AG09309 (cell line): ENCODE measurements at places on chromosomes 5 and 9.

GRCh38 chr5:123965626-123966025, 453.6 kb downstream of the CSNK1G3 start:
- no peak for DNase-seq

- no peak for DNase-seq
These were observed 67.2 kb downstream of the PRLR start for GRCh38 chr5:35162848-35163709.

GRCh38 chr5:143129910-143130612, 273.4 kb downstream of the NR3C1 start:
- DNase-seq = no peak

DNA sequence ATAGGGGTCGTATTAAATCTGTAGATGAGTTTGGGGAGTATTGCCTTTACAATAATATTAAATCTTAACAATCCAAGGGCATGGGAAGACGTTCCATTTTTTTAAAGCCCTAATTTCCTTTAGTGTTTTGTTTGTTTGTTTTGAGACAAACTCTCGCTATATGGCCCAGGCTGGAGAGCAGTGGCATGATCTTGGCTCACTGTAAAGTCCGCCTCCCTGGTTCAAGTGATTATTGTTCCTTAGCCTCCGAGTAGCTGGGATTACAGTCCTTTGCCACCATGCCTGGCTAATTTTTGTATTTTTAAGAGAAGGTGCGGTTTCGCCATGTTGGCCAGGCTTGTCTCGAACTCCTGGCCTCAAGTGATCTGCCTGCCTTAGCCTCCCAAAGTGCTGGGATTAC, 19.9 kb downstream of the NIPBL start:
- no peak for DNase-seq

DNA sequence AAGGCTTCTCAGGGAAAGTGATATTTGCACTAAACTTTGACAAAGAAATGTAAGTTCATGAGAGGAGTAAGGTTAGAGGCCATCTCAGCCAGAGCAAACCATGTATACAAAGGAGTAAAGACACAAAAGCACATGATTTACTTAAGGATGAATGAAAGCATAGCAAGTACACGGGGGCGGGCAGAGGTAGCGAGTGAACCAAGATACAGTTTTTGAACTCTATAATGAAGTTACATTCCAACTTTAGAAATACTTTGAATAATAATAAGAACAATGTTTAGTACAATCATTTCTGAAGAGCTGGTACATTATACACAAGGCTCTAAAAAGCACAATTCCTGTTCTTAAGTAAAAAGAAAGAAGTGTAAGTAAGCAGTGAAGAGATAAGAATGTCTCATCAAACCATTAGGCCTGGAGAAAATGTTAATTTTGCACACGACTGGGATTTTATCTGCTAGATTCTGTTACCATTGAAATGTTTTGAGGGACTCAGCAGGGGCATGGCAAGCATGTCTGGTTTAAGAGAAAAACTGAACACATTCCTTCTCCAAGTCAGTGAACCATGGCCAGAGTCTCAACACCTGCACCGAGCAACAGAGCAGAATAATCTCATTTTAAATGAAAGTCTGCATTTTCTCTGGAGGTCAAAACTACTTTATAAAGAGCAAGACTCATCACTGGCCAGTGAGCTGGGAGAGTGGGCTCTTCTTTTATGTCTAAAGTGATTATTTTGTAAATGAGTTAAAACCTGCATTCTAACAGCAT, 147.6 kb upstream of the TRPM3 start:
- DNase-seq = no peak

- DNase-seq = no peak
These were observed 379 bp downstream of the PCDHGA3 start for GRCh38 chr5:141343953-141344463.

- no peak for DNase-seq
These were observed 49.1 kb upstream of the OSMR start for GRCh38 chr5:38796742-38797108.

DNA sequence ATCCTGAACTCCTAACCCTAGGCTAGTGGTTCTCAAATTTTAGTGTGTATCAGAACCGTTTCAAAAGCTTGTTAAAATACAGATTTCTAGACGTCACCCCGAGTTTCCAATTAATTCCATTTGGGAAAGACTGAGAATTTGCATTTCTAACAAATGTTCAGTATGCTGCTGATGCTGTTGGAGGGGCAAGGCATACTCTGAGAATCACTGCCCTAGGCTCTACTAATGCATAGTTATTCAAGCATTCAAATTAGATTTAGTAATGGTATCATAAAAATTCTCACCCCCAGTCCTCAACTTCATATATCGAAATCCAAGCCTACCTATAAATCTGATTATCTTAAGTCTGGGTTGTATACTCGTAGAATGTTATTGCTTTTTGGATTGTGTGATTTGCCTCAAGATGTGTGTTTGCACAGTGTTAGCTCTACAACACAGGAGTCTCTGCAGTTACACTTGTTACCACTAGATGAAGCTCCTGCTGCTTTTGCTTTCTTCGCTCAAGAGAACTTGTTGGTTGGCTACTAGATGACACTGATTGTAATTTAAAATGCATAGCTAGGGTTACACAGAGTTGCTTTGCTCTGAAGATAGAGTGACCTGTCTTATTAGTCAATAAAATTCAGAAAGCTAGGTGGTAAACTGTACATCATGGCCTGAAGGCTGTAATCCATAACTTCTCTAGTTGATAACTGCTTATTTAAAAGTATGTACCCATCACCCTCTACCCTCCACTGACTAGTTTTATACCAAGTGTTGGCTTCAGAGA, 7.5 kb upstream of the ERAP2 start:
- peak; percentile 55 for DNase-seq

GRCh38 chr5:39420482-39421145, 4.2 kb downstream of the DAB2 start:
- peak; percentile 57 for DNase-seq

- no peak for DNase-seq
These were observed 470 bp upstream of the SLC22A5 start for GRCh38 chr5:132369007-132369473.

- no peak for DNase-seq
These were observed 8.4 kb downstream of the PTCH1 start for GRCh38 chr9:95508242-95508967.
